GF-D8 (cell line): ENCODE measurements at places on chromosomes 6 and 20.
A peak's percentile ranks its signal among the peaks of the same experiment; 100 is the strongest.

DNA sequence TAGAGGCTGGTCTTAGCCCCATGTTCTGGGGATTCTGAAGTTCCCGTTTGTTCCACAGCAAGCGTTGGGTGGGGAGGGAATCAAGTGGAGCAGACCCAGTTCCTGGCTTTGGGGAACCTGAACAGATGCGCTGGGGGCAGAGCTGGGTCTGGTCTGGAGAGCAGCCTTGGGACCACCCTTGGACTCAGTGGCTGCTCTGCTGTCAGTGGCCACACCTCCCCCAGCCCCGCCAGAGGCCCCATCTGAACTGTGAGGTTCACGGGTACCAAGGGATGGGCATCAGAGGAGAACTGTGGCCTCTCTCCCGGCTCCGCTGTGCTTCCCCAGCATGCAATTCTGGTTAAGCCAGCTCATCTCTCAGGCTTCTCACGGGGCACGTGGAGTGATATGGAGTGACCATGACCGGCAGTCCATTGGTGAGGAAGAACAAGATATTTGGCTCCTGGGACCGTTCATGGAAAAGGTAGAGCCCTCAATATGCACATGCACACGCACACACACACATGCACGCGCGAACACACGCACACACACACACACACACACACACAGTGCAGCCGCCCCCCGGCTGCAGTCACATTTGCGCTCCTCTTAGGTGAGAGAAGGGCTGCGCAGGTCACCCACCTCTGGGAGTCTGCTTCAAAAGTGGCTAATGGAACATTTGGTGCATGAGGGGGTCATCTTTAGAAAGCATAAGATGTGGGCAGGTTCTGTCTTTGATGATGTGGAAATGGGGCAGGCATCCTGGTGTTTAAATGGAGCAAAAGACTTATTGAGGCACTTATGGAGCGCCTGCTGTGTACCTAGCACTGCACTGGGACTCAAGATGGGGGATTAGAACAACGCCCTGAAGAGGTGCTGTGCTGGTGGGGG, 6.0 kb downstream of the DLGAP4 start:
- DNase-seq, result no peak

DNA sequence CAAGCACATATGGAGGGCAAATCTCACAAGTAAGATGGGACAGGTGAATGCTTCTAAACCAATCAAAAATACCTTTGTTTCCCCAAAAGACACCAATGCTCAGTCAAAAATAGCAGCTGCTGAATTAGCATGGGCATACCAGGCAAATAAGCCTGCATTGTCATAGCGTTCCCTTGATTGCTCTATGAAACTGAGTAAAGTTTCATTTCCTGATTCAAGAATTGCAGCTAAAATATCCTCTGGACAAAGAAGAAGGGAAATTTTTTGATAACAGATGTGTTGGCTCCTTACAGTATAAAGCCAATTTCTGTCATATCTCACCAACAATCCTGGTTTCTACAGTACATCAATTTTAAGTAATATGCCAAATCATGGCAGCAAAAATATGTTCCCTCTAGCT, 3.3 kb upstream of the TMEM14A start:
- DNase-seq, result no peak

- DNase-seq, result peak; percentile 68
Observed at GRCh38 chr20:38196592-38196991, 31.5 kb upstream of the TGM2 start.

DNA sequence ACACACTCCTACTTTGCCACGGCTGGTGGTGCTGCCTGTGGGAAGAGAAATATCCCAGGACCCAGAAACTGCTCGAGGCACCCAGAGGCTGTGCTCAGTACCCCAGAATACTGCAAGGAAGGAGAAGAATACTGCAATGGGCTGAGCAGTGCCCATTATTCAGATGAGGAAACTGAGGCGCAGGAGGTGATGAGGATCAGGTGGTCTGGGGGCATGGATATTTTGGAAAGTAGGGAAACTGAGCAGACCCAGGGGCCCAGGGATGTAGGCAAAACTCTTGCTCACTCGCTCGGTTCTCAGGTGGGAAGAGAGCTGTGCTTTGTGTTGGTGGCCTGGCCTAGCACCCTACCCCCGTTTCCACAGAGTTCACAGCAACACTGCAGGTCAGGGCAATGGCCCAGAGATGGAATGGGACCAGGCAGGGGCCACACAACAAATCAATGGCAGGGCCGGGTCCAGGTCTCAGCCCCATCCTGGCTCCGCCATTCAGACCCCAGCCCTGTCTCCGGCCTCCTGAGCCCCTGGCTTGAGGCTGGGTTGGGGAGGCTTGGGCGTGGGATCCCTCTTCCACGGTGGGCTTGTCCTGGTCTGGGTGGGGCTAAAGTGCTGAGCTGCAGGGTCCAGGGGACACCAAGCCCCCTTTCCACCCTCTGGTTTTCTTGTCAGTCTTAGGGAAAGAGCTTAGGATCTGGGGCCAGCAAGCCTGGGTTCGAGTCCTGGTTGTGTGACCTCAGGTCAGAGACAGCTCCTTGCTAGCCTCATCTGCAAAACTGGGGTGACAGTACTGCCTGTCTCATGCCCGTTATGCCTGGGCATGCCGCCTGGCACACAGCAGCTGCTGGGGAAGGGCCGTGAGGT, 33.9 kb downstream of the SUN5 start:
- DNase-seq, result no peak

GRCh38 chr6:28615955-28616747, 90.5 kb downstream of the GPX5 start:
- no peak for DNase-seq

- DNase-seq, result peak; percentile 59
Observed at GRCh38 chr6:36618366-36619355, 24.5 kb downstream of the SRSF3 start.

DNA sequence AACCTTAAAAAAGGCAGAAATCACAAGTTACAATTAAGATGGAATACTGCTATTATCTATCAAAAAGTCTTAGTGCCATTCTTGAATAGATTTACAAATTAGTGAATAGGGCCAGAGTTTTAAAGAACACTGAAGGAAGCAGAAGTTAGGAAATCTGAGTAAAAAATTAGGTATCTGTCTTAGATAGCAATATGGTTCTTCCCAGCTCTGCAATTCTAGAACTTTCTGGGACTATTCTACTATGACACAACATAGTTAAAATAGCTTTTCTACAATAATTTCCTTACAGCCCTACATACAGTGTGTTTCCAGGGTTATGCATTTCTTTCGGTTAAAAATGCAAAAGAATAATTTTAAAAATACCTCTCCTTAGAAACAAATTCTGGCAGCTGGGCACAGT, 18.2 kb downstream of the IFNGR1 start:
- no peak for DNase-seq

GRCh38 chr6:20877008-20877937, 343.0 kb downstream of the CDKAL1 start:
- DNase-seq, result no peak

DNA sequence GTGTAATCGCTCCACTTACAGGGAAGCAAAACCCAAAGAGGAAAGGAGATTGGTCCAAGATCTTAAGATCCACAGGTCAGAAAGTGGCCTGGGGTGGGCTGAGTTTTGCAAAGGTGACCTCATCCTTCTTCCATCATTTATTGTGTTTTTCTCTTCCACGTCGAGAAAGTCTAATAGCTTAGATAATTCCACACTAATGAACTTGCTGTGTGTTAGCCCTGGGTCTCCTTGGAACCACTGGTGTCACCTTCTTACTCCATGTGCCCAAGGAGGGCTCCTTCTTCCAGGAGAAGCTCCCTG, 1.7 kb downstream of the SLC13A3 start:
- DNase-seq, result no peak

GRCh38 chr20:37225146-37225545, 36.5 kb downstream of the GHRH start:
- DNase-seq, result no peak

GRCh38 chr6:13484138-13484708, 3.2 kb downstream of the GFOD1 start:
- no peak for DNase-seq

GRCh38 chr6:14664112-14664601, 546.6 kb downstream of the CD83 start:
- no peak for DNase-seq

- DNase-seq, result no peak
Observed at GRCh38 chr6:49030251-49031020, 432.6 kb downstream of the MMUT start.

- DNase-seq, result no peak
Observed at GRCh38 chr20:57974863-57975262, 253.6 kb downstream of the ANKRD60 start.

GRCh38 chr20:53530440-53530839, 63.2 kb downstream of the ZNF217 start:
- no peak for DNase-seq

DNA sequence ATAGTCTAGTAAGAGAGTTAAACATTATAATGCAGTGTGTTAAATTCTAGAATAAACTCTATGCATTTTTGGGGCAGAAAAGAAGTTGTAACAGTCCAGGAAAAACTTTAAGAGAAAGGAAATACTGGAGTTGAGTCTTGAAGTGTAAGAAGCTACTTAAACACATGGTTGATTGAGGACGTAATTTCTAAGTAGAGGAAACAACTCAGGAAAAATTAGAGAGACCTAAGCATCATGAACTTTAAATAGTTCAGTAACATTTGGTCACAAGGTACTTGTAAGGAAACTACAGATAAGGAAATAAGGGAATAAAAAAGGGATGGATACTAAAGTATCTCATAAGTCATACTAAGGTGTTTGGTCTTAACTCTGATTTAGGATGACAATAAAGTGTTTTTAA, 4.7 kb upstream of the TRDN start:
- DNase-seq, result no peak

DNA sequence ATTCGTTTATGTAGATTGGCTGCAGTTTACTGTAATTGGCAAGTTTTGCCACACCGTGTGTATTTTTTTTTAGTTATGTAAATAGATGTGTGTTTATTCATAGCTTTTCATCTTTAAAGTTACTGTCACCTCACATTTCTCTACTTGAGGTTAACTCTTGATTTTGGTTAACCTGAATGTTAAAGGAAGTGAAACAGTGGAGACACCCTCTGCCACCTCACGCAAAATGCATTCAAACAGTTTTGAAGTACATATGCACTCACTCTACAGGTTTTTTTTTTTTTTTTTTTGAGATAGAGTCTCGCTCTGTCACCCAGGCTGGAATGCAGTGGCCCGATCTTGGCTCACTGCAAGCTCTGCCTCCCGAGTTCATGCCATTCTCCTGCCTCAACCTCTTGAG, 17.7 kb downstream of the OR2A4 start:
- no peak for DNase-seq

DNA sequence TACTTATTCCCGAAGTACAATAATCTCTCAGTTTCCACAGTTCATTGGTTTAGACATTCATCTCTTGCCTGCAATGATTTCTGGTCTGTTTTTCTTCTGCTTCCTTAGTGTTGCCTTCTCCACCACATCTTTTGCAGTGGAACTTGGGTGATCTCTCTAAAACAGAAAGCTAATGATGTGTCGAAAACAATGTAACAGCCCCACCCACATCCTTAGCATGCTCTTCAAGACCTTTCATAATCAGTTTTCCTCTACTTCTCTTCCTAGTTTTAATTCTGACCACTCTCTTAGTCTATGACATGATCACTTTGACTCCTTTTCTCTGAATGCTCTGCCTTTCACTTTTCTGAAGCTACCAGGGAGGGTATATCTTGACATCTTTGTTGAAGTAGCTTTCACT, 1007.9 kb upstream of the CITED2 start:
- no peak for DNase-seq
